ENCODE measurements at places on chromosomes 3 and 15.
A peak's percentile ranks its signal among the peaks of the same experiment; 100 is the strongest.

DNA sequence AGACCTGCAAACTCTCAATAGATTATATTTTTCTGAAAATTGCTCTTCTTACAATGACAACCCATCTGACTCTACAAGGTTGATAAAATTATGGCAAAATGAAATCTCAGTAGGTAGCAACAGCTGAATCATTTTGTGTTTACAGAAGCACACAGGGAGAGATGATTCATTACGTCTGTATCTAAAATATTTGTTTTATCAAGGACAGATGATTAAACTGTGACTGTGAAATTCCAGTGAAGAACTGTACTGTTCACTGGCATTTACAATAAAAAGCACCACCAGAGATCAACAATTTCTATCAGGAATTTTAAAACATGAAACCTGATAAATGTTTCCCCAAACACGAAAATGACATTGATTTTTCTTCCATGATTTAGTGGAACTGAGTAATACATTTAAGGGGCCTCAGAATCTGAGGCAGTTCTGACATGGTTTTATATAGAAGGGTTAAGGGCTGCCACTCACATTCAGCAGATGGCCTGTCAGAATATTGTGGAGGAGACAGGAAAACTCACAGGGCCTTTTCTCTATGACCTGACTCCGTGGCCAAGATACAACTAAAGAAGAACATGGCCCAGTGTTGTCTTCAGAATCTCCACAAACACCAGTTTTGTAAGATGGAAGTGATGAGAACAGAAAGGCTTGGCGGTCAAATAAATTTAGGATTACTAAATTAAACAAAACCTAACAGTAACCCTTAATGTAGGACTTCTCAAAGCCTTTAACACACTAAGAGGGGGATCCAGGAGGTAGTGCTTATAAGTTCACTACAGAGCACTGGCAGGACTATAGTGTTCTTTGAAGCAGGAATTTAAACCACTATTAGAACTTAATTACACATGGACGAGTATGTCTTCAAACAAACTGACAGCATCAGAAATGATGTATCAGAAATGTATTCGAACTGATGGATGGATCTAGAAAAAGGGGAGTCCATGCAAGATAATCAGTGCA, 25.9 kb downstream of the RAD18 start:
- no peak for DNase-seq

GRCh38 chr15:74489518-74490338, 28.8 kb upstream of the UBL7 start:
- DNase-seq = peak; percentile 61

GRCh38 chr3:112395181-112395895, 62.4 kb downstream of the CD200 start:
- no peak for DNase-seq

GRCh38 chr3:169811631-169812331, 889 bp upstream of the LRRIQ4 start:
- peak; percentile 51 for DNase-seq

DNA sequence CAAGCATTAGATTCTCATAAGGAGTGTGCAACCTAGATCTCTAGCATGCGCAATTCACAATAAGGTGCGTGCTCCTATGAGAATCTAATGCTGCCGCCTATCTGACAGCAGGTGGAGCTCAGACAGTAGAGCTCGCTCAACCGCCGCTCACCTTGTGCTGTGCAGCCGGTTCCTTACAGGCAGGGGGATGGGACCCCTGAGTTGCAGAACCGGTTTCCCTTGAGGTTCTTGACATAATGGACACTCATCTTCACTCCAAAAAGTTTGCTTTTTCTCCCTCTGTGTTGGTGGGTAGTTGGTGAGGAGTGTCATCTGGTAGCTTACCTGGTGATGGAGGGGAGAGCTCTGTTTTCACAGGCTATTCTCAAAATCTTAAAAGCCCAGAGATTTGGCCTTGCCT, 324.0 kb upstream of the TBL1XR1 start:
- DNase-seq = peak; percentile 84

DNA sequence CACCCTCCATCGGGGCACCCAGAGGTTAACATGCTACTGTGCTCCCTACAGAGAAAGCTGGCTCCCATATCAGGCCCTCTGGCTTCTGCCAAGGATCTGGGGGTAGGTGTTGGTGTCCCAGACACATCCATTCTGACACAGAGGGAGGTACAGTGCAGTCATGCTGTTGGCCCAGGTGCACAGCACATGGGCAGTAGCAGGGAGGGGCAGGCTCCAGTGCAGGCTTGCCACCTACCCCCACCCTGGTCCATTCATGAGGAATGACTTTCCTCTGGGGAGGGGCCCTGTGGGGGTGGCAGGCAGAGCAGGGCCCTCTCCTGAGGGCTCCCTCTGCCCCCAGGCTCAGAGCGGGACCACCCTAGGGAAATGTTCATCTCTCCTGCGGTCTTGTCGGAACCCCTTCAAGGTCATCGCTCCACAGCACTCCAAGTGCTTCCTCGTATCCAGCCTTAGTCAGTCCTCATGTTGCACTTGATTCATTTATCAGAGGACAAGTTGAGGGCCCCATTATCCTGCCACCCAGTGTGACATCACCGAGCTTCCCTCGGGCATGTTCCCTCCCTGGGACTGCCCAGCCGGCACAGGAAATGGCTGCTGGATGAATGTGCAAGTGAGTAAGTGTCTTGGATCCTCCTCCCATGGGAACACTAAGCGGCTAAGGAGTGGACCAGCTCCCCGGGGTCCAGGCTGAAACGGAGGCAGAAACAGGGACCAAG, 10.0 kb downstream of the DUSP7 start:
- DNase-seq = no peak

- no peak for DNase-seq
Measured at GRCh38 chr3:54574906-54575617, 352.8 kb downstream of the LRTM1 start.

DNA sequence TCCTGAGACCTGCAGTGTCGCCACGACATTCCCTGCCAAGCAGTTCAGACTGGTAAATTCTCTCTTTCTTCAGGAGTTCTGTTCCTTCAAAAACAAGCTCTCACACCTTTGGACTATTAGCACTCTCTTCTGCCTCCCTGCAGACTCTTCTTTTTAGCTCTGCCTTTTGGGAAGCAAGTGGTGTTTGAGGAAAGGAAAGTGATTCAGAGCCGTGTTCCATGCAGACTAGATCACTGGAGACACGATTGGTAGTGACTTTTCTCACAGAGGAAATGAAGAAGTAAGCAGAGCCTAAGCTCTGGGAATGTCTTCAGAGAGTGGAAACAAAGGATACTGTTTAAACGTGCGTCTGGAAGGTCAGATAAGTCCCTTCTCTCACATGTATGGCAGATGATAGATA, 270.6 kb upstream of the TPRG1 start:
- no peak for DNase-seq

DNA sequence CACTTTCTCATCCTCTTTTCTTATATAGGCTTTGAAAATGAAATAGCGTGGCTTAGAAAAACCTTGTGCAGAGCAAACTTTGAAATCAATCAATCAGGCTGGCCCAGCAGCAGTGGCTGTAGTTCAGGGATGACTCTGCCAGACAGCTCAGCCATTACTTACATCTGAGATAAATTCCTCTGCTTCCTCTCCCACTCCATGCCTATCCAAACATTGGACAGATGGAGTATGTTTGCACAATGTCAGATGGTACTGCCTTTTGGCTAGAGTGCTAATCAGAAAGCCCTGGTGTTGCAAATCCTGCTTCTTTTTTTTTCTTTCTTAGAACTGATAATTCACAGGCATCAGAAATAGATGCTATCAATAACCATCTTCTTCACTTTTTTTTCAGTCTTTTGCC, 1065.1 kb downstream of the AGBL1 start:
- DNase-seq = no peak

- no peak for DNase-seq
Measured at GRCh38 chr3:56048946-56049345, 419.3 kb downstream of the ERC2 start.

DNA sequence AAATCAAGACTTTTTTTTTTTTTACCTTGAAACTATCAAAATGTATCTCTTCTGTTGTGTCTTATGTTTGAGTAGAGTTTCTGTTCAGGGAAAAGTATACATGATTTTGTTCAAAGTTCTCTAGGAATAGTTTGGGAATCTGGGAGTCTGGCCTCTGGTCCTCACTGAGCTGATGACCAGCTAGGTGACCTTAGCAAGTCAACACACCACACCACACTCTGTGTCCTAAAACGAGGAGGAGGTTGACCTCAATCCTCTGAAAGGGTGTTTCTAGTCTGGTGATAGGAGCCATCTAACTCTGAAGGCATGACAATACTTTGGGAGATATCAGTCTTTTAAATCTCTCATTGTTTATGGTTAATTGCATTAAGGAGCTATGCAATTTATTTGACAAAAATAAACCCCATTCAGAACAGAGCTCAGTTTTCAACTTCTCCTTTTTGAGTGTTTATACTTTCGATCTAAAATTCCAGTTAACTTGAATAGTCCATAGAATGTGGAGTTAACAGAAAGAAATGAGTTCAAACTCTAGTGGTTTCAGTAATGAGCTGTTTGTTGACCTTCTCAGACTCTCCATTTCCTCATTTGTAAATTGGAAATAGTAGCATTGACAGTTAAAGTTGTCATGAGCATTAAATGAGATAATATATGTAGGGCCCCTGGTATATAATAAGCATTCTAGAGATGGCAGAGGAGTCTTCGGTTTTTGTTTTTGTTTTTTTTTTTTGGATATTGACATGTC, 112.2 kb upstream of the LRRN1 start:
- no peak for DNase-seq

- DNase-seq = no peak
Measured at GRCh38 chr15:49978121-49978520, 140.9 kb downstream of the ATP8B4 start.

GRCh38 chr3:30686176-30686575, 79.8 kb downstream of the TGFBR2 start:
- no peak for DNase-seq

All from lower lobe of right lung (tissue), 2 donors.